T-helper 1 cell (primary cell): ENCODE measurements at places on chromosomes 6 and 20.

DNA sequence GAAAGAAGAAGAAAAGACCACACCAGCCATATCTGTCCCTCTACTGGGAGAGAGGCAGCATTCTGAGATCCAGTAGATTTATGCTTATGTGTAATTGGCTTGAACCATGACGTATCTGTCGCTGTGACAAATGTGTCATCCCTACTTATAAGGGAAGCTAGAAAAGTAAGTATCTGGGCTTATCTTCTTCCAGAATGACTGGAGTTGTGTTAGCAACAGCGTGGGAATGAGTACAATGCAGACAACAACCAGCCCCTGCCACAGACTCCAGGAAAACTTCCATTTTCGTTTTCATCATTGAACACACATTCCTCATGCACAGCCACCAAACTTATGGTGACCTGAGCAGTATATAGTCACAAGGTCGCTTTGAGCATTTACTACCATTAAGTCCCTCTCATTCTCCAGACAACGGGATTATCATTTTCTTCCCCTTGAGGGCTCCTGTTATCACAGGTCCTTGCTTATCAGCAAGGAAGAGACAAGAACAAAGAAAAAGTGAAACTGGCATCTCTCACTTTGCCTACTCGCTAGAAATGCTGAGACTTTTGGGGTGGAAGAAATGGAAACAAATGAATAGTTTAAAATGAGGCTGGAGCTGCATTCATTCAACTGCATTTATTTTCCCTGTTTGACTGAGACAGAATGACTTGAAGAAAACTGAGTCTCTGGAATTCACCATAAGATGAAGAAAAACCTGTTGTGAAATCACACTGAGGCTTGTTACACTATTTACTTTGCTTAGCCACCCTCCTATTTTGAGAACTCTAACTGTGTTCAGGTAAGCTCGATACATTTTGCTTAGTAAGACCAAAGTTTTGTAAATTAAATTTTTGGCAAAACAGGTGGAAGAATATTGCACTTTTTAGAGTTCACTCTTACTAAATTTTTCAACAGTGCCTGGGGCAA is 149.3 kb upstream of the FOXQ1 start:
- no peak for DNase-seq

DNA sequence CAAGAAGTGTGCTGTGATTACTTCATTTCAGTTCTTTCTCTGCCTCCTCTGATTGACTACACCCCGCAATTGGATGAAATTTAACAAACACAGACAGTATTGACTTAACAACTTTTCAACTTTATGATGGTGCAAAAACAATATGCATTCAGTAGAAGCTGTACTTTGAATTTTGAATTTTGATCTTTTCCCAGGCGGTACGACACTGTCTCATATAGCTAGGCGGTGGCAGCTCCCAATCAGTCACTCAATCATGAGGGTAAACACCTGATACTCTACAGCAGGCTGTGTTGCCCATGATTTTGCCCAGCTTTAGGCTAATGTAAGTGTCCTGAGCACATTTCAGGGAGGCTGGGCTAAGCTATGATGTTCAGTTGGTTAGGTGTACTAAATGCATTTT is 47.6 kb upstream of the MYLIP start:
- DNase-seq, result no peak

GRCh38 chr6:27237089-27237803 is 10.3 kb upstream of the PRSS16 start:
- no peak for DNase-seq

DNA sequence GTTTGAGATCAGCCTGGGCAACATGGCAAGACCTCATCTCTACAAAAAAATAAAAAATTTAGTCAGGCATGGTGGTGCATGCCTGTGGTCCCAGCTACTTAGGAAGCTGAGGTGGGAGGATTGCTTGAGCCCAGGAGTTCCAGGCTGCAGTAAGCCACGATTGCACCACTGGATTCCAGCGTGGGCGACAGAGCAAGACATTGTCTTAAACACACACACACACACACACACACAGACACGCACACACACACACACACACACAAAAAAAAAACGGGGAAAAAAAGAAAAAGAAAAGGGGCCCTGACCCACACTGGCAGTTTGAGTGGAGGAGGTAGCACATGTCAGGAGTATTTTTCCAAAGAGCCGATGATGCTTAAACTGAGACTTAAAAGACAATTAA is 122.2 kb downstream of the AFG1L start:
- DNase-seq, result no peak

GRCh38 chr6:106477146-106477545 is 116.6 kb downstream of the CRYBG1 start:
- no peak for DNase-seq

- no peak for DNase-seq
Observed at GRCh38 chr6:16676376-16676775, 84.9 kb downstream of the ATXN1 start.

DNA sequence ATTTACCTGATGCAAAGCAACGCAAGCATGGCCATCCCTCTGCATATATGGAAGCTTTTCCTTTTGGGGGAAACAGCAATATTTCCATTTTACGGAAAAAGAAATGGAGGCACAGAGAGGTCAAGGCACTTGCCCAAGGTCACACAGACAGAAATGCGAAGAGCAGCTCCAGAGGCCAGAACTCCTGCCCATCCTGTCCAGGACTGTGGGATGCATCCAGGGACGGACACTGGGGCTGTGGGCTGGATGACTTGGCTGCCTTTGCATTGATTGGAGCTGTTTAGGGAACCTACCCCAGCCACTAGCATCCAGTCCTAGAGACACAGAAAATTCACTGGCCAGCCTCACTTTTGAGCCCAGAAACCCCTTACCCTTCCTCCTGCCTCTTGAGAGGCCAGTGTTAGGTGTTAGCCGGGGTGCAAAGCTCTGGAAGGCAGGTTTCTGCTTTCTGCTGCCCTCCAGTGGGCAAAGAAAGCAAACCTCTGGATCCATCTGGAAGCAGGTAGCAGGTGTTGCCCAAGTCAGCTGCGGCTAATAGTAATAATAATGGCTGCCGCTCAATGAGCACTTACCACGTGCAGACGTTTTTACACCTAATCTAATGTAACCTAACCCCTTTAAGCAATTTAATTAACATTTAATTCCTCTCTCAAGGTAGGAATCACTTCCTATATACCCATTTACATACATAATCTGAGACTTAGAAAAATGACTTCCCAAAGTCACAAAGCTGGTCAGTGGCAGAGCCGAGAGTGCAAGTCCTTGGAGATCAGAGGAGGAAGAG is 31.7 kb upstream of the CCN5 start:
- peak; percentile 51 for DNase-seq

DNA sequence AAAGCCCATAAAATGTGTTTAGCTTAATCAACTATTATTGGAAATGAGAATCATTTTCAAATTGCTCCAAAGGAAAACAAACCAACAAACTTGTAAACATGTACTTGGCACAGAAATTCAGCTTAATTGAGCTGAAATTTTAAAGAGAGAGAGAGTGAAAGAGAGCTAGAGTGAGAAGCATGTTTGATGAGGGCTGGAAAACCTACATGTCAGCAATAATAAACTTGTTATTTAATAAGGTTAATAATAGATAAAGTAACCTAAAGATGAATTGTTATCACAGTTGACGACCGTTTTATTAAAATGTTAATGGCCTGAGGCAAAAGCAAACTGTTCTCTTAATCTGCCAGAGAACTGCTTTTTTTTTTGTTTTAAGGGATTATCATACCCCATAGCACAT is 496.1 kb downstream of the RNF144B start:
- no peak for DNase-seq

DNA sequence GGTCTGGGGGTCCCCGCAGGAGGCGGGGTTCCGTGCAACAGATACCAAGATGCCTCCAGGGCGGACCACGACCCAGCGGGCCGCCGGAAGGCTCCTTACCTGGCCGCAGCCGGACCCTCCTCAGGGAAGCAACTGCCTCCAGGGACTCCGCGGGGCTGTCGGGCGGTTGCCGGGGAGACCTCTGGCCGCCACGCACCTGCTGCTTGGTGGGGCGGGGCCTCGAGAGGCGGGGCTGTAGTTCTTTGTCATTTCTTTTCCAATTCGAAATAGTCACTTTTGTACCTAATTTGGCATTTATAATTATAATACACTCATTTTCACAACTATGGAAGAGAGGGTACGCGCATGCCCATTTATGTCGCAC is 647 bp downstream of the AK9 start:
- peak; percentile 38 for DNase-seq

GRCh38 chr6:32083812-32084768 is 25.0 kb downstream of the TNXB start:
- DNase-seq, result no peak

DNA sequence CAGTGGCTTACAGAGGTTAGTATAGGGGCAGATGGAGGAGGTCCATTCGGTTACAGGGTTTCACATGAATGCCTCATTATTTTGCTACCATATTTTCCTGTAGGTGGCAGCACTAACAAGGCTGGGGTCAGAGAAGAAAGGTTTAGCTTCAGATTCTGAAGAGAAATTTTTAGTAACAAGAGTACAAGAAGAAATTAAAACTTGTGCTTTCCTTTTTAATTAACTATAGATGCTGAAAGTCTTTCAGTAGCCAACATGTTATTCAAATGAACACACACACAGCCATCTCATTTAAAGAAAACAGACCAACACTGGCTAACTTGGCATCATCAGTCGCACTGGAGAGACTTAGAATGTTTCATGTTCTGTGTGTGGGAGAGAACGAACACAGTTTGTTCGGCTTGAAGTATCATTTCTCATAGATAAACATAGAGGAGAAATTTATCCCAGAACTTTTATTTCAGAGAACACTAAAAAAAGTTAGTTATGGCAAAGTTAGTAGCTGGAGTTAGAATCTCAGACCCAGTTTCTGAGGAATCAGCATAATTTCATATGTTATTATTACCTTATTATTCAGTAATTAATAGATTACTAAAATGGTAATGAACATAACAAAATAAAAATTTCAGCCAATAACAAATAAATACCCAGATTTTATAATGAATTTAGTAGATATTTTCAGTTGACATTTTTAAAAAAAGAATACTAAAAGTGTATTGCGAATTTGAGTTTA is 314.0 kb upstream of the RSPO3 start:
- no peak for DNase-seq
